ENCODE measurements at places on chromosomes 2 and 18. TPM values are rescaled to one million over a fixed set of nuclear protein-coding genes. Genes with fewer than 3 reads are reported as not detected.

Gene IL37
- not detected for polyA plus RNA-seq

Gene FBLN7
- polyA plus RNA-seq = 6.8 TPM

Gene SAG
- polyA plus RNA-seq = not detected

Gene EPHA4
- polyA plus RNA-seq = 140 TPM

Gene TCF23
- not detected for polyA plus RNA-seq

Gene SLC9A4
- polyA plus RNA-seq = 0.15 TPM

Gene TNFAIP6
- 0.17 TPM for polyA plus RNA-seq

Gene USP40
- polyA plus RNA-seq = 12.2 TPM

Gene RESP18
- polyA plus RNA-seq = 6.5 TPM

Gene AQP12A
- polyA plus RNA-seq = not detected

Gene CXCR4
- polyA plus RNA-seq = 6.1 TPM

Gene DIPK1C
- 0.60 TPM for polyA plus RNA-seq

Gene GMPPA
- 5.3 TPM for polyA plus RNA-seq

Gene LINC00305
- polyA plus RNA-seq = not detected

Gene CXCR1
- not detected for polyA plus RNA-seq

Gene SULT1C4
- 1.7 TPM for polyA plus RNA-seq

Gene EVA1A
- 1.7 TPM for polyA plus RNA-seq

Gene ASAP2
- 44.0 TPM for polyA plus RNA-seq

Gene TDRD15
- not detected for polyA plus RNA-seq

Gene DCC
- polyA plus RNA-seq = 2.2 TPM

Gene NABP1
- 19.6 TPM for polyA plus RNA-seq

Gene CCL20
- not detected for polyA plus RNA-seq

Gene UGT1A10
- polyA plus RNA-seq = not detected

Gene HTR2B
- polyA plus RNA-seq = 0.34 TPM
